ENCODE measurements at places on chromosomes 4 and X. TPM values are rescaled to one million over a fixed set of nuclear protein-coding genes. Genes with fewer than 3 reads are reported as not detected.

The AP1AR gene
- 10.2 TPM for total RNA-seq

The GAGE2A gene
- not detected for total RNA-seq

GRCh38 chr4:180434131-180434895, 1808.9 kb upstream of the TENM3 start:
- DNase-seq: no peak

DNA sequence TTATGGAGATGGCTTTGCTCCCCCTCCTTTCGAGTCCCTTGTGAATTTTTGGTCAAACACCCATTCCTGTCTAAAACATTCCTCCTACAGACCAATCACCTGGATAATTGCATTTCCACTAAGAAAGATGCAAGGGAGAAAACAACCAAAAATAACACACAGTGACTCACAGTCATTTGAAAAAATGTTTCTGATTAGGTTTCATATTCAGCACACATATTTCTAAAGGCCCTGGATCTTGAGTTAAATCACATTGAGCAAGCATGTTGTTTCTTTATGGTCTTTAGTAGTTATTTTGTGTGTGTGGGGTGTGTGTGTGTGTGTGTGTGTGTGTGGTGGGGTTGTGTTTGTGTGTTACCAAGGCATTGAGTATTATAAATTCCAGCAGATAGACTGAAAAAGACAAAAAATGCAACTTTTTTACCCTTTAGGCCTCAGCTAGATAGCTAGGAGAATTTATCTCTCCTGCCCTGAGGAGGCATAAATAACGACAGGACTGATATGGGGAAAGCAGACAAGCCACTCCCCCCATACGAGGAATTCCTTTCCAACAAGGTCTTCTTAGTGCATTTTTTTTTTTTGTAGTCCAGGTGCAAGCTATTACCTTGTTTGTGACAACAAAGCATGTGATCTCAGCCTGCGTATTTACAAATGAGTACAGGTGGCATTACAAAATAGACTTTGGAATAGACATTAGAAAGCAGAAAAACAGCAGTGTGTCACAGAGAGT, 265.4 kb upstream of the ADGRL3 start:
- DNase-seq: no peak

- no peak for DNase-seq
Observed at GRCh38 chrX:136725441-136726104, 55.2 kb downstream of the ARHGEF6 start.

- DNase-seq: no peak
Observed at GRCh38 chr4:153220682-153221395, 16.6 kb downstream of the TRIM2 start.
